ENCODE measurements at places on chromosomes 5 and 9.
A peak's percentile ranks its signal among the peaks of the same experiment; 100 is the strongest.

GRCh38 chr5:58066557-58066956 is 393.3 kb downstream of the PLK2 start:
- no peak for DNase-seq

DNA sequence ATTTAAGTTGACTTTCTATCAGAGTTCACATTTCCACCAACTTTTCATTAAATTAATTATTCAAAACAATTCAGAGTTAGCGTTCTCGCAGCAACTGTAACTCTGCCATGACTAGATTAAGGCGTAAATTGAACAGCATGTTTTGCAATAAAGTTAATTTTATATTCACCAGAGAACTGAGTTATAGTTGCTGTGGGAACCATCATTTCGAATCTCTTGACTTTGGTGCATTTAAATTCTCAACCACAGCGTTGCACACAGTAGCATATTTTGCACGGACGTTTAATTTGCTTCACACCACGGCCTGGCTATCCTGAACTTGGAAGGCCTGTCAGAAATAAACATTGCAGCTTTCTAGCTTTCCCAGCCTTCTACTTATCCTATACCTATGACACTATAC is 144.3 kb upstream of the WWC1 start:
- no peak for DNase-seq

- DNase-seq: no peak
Observed at GRCh38 chr5:98104454-98105188, 668.8 kb upstream of the RGMB start.

DNA sequence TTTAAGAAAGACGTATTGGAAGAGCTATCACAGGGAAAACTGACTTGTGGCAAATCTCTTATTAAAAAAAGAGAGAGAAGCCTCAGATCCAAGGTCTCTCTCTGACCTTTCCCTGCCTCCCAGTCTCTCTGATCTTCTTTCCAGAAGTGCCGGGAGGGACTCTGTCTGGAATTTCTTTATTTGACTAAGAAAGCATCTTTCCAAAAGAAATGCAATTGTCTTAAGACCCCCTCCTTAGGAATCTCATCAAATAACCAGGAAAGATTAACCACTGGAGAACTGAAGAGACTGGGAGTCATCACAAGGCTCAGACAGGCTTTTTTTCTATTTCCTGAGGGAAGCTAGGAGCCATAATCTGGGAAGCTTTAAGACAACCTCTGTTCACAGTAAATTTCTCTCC is 4.6 kb downstream of the C1QTNF3 start:
- DNase-seq: no peak

- no peak for DNase-seq
Observed at GRCh38 chr9:20863945-20864344, 167.5 kb downstream of the HACD4 start.

GRCh38 chr9:37281541-37281940 is 141.0 kb upstream of the GRHPR start:
- DNase-seq: no peak

DNA sequence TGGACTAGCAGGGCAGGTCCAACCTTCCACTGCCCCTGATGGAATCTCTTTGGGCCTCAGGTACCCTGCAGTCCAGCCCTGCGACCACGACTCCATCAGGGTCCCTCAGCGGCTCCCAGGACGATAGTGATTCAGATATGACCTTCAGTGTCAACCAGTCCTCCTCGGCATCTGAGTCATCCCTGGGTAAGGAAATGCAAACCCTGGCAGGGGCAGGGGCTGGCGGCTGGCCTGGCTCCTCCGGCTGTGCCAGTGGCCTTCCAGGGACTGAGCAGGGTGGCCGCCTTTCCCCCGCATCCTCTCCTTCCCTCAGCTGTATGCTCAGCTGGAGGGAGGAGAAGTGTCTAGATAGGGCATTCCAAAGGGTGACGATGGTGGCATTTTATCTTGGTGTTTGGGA is 45.0 kb downstream of the NEURL1B start:
- DNase-seq: no peak

GRCh38 chr9:92295240-92295790 is 1.8 kb upstream of the IARS1 start:
- no peak for DNase-seq

DNA sequence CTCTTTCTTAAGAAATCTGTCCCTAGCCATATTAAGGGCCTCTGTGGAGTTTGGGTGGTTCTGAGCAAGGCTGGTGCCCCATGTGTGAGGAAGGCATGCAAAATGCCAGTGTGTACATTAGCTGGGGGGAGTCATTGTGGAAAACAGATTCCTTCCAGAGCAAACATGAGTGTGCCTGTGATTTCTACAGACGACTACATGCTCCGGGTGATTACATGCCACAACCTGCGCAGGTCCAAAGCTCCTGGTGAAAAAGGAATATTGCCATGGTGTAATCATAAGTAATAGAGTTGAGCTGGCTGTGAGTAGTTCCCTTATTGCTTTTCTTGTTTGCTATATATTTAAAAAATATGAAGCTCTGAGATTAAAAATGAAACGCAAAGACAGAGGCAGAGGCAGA is 102.1 kb downstream of the ACER2 start:
- DNase-seq: no peak

GRCh38 chr5:150573216-150573615 is 65.3 kb downstream of the NDST1 start:
- no peak for DNase-seq

- no peak for DNase-seq
Observed at GRCh38 chr5:168347368-168348083, 56.1 kb downstream of the WWC1 start.

- no peak for DNase-seq
Observed at GRCh38 chr5:117888688-117889087, 1099.7 kb downstream of the DTWD2 start.

DNA sequence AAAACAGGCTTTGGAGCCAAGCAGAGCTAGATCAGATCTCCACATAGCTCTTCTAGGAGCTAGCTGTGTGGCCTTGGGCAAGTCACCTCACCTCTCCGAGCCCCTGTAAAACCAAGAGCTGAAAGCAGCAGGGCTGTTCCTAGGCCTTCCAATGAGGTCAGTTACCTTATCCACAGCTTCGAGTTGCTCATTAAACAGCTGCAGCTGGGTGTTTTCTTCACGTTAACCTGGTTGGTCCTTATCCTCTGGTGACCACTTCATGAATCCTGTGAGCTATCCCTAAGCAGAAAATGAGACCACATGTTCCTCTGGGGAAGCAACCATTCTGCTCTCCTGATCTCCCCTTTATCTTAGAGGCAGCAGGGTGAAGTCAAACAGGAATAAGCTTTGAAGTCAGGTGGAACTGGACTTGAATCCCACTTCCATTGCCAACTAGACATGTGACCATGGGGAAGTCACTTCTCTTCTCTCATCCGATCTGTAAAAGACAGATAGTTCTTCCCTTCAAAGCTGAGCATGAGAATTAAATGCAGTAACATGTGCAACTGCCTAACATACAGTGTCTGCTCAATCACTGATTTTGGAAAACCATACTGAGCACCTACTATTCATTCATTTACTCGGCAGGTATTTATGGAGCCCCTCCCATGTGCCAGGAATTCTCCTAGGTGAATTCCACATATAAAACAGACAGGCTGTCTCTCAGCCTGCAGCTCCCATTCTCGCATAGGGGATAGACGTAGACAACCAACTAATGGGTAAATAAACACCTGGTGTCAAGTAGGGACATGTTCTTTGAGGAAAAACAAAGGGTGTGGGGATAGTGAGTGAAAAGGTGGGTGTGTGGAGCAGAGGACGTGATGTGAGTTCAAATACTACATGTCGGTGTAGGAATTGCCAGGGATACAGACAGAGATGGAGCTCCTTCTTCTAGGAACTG is 111.7 kb upstream of the BOD1 start:
- DNase-seq: no peak

GRCh38 chr9:74554751-74555419 is 57.8 kb downstream of the RORB start:
- no peak for DNase-seq

GRCh38 chr9:78542491-78543181 is 245.7 kb downstream of the PSAT1 start:
- no peak for DNase-seq

- DNase-seq: no peak
Observed at GRCh38 chr9:125522328-125522725, 184.7 kb downstream of the MAPKAP1 start.

DNA sequence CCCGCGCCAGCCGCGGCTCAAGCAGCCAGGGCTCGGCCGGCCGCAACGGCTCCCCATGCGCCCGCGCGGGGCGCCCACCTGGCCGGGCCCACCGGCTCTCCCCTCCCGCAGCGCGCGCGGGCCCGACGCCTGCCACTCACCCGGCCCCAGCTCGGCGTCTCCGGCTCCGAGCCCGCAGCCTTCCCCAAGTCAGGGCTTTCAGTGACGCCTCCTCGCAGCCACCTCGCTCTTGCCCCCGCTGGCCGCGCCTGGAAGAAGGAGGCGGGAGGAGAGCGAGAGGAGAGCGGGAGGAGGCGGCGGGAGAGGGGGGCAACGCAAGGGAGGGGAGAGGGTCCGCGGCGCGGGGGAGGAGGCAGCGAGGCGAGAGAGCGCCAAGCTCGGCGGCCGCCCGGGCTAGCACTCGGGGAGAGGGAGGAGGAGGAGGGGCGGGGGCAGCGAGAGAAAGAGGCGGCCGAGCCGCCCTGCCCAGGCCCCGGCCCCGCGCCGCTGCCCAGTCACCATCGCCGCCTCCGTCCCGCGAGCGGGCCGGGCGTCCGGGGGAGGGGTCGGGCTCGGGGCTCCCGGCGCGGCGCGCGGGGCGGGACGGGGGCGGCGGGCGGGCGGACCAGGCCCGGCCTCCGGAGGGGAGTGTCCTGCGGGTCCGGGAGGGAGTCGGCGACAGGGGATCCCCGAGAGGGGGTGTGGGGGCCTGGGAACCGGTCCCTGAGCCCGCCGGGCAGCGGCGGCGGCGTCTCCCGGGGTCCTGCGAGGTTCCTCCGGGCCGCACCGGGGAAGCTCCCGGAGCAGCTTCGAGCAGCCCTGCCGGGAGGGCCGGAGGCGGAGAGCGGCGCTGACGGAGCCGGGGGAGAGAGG is at the start of gene LHFPL2:
TSS of gene LHFPL2 (minus strand) at position 414 of the 852 bp plus-strand sequence. CDS start 138,559 bp downstream, outside the sequence.
- peak; percentile 53 for DNase-seq

DNA sequence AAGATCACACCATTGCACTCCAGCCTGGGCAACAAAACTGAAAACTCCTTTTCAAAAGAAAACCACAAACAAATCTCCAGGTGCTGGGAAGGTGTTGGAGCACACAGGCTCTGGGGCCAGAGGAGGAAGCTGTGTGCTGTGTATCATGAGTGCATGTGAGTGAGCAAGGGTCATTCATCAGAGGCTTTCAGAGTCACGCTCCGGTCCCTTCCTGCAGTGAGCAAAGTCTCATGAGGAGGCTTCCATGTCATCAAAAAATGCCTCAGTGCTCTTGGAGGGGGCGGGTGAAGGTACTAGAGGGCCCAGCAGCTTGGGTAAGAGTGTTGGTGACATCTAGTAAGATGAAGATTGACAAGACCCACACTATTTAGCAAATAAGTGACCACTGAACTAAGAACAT is 48.3 kb upstream of the TESK1 start:
- no peak for DNase-seq

- DNase-seq: no peak
Observed at GRCh38 chr5:127587246-127587917, 61.5 kb upstream of the CTXN3 start.

- no peak for DNase-seq
Observed at GRCh38 chr5:66074901-66075300, 69.2 kb upstream of the SREK1 start.

GRCh38 chr5:114152656-114153360 is 209.1 kb upstream of the KCNN2 start:
- no peak for DNase-seq

DNA sequence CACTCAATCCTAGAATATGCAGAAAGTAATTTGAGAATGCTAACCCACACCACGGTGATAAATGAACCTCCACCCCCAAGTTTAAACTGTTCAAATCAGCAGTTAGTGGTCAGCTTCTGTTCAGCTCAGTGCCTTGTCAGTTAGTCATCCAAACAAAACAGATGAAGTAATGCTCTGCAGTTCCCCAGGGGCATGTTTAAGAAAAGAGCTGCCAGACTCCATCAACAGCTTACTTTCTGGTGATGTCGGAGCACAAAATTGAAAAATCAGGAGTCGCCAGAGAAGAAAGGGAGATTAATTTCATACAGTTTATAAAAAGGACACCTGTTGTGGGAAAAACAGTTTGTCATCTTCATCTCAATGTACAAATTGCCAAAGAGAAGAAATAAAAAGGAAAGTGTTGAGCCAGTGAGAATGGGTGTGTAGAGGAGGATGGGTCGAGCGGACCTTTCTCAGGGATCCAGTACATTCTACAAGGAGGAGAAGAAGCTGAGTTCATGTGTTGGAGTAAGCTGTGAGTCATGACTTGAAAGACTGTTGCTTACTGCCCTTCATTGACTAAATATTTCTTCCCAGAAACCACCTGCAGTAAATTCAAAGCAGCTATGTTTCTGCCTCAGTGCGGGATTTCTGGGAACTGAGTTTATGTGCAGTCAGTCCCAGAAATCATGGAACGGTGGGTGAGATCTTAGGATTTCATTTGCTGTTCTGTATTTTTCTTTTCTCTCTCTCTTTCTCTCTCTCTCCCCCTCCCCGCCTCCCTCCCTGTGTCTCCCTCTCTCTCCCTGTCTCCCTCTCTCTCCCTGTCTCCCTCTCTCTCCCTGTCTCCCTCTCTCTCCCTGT is 13.7 kb downstream of the TRIO start:
- DNase-seq: no peak

DNA sequence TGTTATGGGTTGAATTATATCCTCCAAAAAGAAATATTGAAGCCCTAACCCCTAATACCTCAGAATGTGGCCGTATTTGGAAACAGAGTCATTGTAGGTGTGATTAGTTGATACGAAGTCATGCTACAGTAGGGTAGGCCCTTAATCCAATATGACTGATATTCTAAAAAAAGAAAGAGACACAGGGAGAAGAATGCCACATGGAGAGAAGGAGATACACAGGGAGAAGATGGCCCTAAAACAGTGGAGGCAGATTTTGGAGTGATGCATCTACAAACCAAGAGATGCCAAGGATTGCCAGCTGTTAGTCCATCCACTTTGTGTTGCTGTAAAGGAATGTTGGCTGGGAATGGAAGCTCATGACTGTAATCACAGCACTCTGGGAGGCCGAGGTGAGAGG is 21.3 kb downstream of the ARRDC3 start:
- no peak for DNase-seq

DNA sequence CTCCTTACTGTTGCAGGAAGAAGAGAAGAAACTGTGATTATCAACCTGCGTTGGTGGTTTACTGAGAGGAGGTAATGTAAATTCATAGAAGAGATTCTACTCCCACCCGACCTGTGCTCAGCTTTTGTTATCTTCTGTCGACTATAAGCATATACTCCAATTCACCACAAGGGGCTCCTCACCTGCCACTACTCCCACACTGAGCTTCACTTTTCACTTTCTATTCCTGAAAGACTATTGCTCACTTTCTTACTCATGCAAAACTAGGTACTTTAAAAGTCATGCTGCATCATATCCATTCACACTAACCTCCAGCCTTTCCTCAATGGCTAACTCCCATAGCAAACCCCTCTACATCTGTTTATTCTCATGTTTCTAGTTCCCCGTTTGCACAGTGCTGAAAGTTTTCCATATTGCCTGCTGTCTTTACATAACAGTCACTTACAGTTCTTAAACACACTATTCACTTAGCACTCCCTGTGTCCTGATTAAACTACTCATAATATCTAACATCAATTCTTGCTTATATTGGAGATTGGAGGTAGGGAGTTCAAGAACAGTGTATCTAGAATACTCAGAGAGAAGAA is 1062.6 kb downstream of the NR2F1-AS1 start:
- no peak for DNase-seq

- DNase-seq: peak; percentile 91
Observed at GRCh38 chr5:77491783-77492652, at the start of gene WDR41. TSS of gene WDR41 (minus strand) at chr5:77492316. CDS start at chr5:77492220, 96 bp downstream.

All from stimulated activated CD4-positive, alpha-beta T cell treated with anti-CD3 and anti-CD28 coated beads, Interleukin-2, amount 100 ng/mL, for 24 hours (primary cell).